ENCODE measurements at places on chromosomes 7 and 10. TPM values are rescaled to one million over a fixed set of nuclear protein-coding genes. Genes with fewer than 3 reads are reported as not detected.

Gene SAP25
- total RNA-seq: 1.5 TPM

Gene PLA2G12B
- 0.12 TPM for total RNA-seq

Gene AGR3
- not detected for total RNA-seq

Gene CAMK2B
- total RNA-seq: 0.31 TPM

Gene GPR85
- 1.2 TPM for total RNA-seq

DNA sequence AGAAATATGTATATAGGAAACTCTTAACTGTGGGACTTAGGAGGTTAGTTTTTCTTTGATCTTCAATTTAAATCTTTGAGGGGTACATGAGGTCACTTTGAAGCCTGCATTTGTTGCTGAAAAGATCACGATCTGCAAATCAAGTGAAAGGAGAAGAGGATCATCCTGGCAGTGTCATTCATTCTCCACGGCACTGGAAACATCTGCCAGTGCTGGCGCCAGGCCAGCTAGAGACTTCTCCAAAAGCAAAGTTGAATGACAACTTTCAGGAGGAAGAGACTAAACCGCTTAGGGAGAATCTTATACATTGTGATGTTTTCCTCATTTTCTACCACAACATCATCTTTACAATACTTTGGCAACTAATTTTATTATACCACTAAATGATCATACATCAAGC, 42.5 kb downstream of the MRC1 start:
- no peaks in the 10 kb centered on the region for H3K36me3 ChIP-seq
- no peak overlapping the region for H3K4me3 ChIP-seq
- H3K27me3 ChIP-seq: no peaks in the 10 kb centered on the region
- no peak overlapping the region for H3K27ac ChIP-seq

GRCh38 chr10:131387018-131387529, 75.6 kb upstream of the TCERG1L start:
- no peak overlapping the region for H3K27ac ChIP-seq
- no peak overlapping the region for H3K4me3 ChIP-seq
- no peaks in the 10 kb centered on the region for H3K36me3 ChIP-seq
- no peaks in the 10 kb centered on the region for H3K4me1 ChIP-seq
- DNase-seq: no peak
- peaks cover 13% of the 10 kb centered on the region for H3K27me3 ChIP-seq

DNA sequence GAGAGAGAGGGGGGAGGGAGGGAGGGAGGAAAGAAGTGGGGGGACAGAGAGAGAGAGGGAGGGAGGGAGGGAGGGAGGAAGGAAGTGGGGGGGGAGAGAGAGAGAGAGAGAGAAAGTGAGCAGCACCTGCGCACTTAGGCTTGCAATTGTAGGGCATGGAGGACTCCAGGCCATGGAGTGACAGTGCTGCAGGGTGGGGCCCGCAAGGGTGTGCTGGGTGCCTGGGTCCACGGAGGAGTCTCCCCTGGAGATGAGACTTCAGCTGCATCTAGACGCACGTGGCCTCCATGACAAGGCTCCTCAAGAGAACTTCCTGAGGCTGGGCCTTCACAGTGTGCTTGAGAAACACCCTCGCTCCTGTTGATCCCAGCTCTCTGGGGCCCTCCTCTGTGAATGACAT, 44.5 kb downstream of the CLRN3 start:
- H3K27me3 ChIP-seq: peaks cover 100% of the 10 kb centered on the region
- no peak for DNase-seq
- H3K27ac ChIP-seq: no peak overlapping the region
- no peak overlapping the region for H3K4me3 ChIP-seq
- no peaks in the 10 kb centered on the region for H3K36me3 ChIP-seq

GRCh38 chr10:125720002-125720382, 483 bp downstream of the EDRF1 start:
- peaks cover 28% of the 10 kb centered on the region for H3K36me3 ChIP-seq
- H3K27me3 ChIP-seq: no peaks in the 10 kb centered on the region
- DNase-seq: no peak
- H3K4me3 ChIP-seq: peak overlapping the region; percentile 95
- H3K27ac ChIP-seq: peak overlapping the region; percentile 73

DNA sequence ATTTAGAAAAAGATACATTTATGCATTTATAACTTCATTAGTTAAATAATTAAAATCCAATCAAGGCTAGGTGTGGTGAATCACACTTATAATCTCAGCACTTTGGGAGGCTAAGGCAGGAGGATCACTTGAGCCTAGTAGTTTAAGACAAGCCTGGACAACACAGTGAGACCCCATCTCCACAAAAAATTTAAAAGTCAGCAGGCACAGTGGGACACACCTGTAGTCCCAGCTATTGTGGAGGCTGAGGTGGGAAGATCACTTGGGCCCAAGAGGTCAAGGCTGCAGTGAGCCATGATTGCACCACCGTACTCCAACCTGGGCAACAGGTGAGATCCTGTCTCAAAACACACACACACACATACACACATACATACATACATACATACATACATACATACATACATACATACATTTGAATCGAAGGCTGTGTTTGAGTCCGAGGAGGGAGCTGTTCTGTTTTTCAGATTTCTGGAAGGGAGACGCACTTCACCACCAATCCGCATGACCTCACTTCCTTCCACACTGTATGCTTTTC, 30.1 kb downstream of the SFMBT2 start:
- H3K27me3 ChIP-seq: no peaks in the 10 kb centered on the region
- no peak overlapping the region for H3K27ac ChIP-seq
- no peaks in the 10 kb centered on the region for H3K4me1 ChIP-seq
- no peaks in the 10 kb centered on the region for H3K36me3 ChIP-seq
- no peak overlapping the region for H3K4me3 ChIP-seq

DNA sequence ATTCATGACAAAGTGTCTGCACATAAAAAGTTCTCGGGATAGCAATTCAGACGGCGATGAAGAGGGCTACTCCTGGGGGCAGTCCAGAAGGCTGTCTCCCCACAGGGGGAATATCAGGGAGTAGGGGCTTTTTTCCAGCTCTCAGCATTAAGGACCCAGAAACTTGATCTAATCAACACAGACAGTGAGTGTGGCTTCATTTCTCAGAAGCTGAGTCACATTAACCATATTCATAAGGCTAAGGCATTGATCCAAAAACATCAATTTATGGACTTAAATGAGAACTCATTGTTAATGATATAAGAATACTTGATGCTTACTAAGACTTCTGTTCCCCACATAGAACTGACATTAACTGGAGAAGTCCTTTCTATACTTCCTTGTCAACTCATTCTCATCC, 87.5 kb upstream of the AOAH start:
- H3K4me3 ChIP-seq: no peak overlapping the region
- no peaks in the 10 kb centered on the region for H3K4me1 ChIP-seq
- H3K27ac ChIP-seq: no peak overlapping the region
- DNase-seq: no peak

GRCh38 chr10:79925614-79926013, 23.3 kb downstream of the SFTPD start:
- peaks cover 12% of the 10 kb centered on the region for H3K27me3 ChIP-seq
- no peak overlapping the region for H3K4me3 ChIP-seq

DNA sequence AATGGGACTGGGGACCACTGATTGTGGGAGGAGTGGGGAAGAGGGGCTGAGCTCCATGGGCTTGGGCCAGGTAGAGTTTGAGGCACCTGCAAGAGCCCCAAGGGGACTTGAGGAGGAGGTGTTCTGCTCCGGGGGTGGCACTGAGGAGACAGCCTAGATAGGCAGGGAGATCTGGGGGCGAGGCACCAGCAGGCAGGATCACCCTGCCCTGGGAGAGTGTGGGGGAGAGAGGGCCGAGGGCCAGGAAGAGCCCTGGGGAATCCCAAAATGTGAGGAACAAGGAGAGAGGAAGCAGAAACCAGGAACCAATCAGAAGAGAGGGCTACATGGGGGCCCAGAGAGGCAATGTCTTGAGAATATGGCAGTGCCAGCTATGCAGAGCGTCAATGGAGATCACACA, 34.6 kb downstream of the LEP start:
- no peak for DNase-seq
- H3K27me3 ChIP-seq: no peaks in the 10 kb centered on the region
- H3K27ac ChIP-seq: no peak overlapping the region
- H3K36me3 ChIP-seq: no peaks in the 10 kb centered on the region

GRCh38 chr10:100807241-100807951, 62.0 kb downstream of the PAX2 start:
- H3K36me3 ChIP-seq: no peaks in the 10 kb centered on the region
- H3K4me3 ChIP-seq: no peak overlapping the region
- H3K4me1 ChIP-seq: peaks cover 9% of the 10 kb centered on the region
- H3K27me3 ChIP-seq: peaks cover 100% of the 10 kb centered on the region
- DNase-seq: no peak

DNA sequence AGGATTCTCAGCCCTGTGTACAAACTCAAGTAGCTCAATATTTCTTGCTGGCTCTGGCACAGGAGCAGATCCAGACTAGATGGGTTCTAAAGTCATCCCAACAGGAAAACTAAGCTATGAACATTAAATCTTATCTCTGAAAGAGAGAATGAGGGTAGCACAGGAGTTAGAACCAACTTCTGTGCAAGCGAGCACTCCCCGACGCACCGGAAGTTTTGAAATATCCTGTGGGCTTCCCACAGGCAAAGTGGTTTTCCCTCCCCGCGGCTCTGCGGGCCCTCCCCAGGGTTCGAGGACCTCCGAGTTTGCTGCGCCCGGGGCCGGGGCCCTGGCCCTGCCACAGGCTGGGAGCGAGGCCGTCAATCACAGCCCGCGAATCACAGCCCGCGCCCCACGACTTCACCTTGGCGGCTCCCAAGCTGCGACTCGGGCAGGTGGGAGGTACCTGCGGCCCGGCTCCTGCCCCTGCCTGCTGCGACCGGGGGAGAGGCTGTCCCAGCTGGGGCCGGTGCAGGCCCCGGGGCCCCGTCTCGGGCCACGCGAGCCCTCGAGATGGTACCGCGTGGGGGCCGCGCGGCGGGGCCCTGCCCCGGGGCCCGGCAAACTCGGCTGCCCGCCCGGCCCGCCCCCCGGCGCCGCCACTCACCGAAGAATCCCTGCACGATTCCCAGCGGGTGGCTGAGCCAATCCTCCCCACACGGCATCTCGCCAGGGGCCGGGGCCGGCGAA, 598 bp downstream of the MCMBP start:
- no peaks in the 10 kb centered on the region for H3K36me3 ChIP-seq
- peak; percentile 67 for DNase-seq
- peak overlapping the region; percentile 98 for H3K4me3 ChIP-seq
- H3K4me1 ChIP-seq: peaks cover 14% of the 10 kb centered on the region

DNA sequence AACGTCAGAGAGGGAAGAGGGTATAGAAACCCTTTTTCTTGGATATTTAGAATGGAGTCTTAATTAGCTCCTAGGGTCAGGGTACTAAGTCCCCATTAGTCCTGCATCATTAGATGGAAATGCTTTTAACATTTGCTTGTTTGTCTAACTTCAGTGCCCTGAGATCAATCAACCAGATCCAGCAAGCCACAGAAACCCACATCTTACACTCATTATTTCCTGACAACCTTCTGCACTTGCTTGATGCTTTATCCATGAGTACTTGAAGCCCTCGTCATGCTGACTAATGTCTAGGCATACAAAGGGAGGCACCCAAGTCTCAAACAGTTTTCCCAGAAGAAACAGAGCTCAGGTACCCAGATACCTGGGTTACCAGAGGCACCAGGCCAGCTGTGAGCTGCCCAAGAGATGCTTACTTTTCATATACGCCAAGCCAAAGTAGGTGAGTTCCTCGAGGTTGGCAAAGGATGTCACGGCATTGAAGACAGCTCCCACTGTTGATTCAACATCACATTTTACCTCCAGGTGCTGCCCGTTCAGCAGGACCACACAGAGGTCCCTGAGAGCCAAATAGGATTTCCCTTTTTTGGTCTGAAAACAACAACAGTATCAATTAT, 42.7 kb downstream of the FRMPD2 start:
- H3K4me1 ChIP-seq: peaks cover 15% of the 10 kb centered on the region
- no peak overlapping the region for H3K27ac ChIP-seq
- H3K36me3 ChIP-seq: no peaks in the 10 kb centered on the region

DNA sequence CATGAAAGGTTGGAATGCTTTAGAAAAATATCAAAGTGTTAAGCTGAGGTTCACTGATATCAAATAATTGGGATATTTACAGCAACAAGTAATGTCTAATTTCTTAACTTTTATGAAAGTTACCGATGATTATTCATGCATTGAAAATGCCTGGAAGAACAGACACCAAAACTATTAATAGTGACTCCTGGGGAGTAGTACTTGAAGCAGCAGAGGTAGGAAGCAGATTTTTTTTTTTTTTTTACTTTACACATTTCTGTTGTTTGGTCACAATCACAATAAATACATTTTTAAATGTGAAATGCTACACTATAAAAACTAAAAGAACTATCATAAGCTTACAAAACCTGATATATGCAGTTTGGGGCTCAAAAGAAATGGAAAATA, 70.5 kb upstream of the FGL2 start:
- H3K4me3 ChIP-seq: no peak overlapping the region
- no peaks in the 10 kb centered on the region for H3K27me3 ChIP-seq
- no peaks in the 10 kb centered on the region for H3K4me1 ChIP-seq
- DNase-seq: no peak
- no peak overlapping the region for H3K27ac ChIP-seq

- no peak overlapping the region for H3K4me3 ChIP-seq
- no peaks in the 10 kb centered on the region for H3K4me1 ChIP-seq
- no peaks in the 10 kb centered on the region for H3K27me3 ChIP-seq
- DNase-seq: no peak
- H3K36me3 ChIP-seq: peaks cover 6% of the 10 kb centered on the region
Measured at GRCh38 chr10:114856544-114857287, 35.1 kb downstream of the FHIP2A start.

GRCh38 chr7:142865766-142866165, 10.9 kb downstream of the EPHB6 start:
- H3K36me3 ChIP-seq: no peaks in the 10 kb centered on the region
- no peak for DNase-seq
- no peak overlapping the region for H3K27ac ChIP-seq
- H3K27me3 ChIP-seq: no peaks in the 10 kb centered on the region
- no peak overlapping the region for H3K4me3 ChIP-seq

DNA sequence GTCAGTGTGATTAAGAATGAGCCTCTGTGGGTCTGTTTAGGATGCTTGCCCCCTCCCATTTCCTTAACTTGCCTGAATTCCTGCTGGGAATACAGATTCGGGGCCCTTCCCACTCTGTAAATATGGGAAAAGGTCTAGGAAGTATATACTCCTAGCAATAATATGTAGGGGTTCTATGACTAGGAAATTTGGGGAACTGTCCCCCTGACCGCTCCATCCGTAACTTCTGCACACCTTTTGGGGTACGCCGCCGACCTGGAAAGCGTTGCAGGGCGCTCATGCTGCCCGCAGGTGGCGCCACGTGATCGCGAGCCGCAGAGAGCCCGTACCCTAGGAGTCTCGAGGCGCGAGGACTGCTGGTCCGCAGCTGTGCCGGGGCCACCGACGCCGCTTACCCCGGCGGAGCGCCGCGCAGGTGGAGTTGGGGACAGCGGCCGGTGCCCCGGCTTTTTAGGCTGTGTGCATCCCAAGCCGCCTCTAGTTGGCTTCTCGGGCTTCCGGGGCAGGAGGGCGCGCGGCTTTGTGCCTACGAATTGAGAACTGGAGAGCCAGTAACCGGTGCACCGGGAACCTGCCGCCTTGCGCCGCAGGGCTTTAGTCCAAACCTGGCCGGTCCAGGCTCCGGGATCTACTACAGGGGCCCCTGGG, 656 bp upstream of the CNNM2 start:
- peak; percentile 95 for DNase-seq
- peak overlapping the region; percentile 94 for H3K4me3 ChIP-seq
- no peaks in the 10 kb centered on the region for H3K36me3 ChIP-seq
- H3K27ac ChIP-seq: peak overlapping the region; percentile 82
